ENCODE measurements at places on chromosomes 3 and 15.

GRCh38 chr3:5201536-5201935 is 14.0 kb downstream of the EDEM1 start:
- DNase-seq, result no peak

- DNase-seq, result no peak
These were observed 43.2 kb downstream of the KLHL25 start for GRCh38 chr15:85751291-85752123.

- DNase-seq, result no peak
These were observed 15.6 kb downstream of the SEMA3F start for GRCh38 chr3:50170689-50171088.

GRCh38 chr15:78104566-78105475 is 12.5 kb downstream of the SH2D7 start:
- DNase-seq, result no peak

DNA sequence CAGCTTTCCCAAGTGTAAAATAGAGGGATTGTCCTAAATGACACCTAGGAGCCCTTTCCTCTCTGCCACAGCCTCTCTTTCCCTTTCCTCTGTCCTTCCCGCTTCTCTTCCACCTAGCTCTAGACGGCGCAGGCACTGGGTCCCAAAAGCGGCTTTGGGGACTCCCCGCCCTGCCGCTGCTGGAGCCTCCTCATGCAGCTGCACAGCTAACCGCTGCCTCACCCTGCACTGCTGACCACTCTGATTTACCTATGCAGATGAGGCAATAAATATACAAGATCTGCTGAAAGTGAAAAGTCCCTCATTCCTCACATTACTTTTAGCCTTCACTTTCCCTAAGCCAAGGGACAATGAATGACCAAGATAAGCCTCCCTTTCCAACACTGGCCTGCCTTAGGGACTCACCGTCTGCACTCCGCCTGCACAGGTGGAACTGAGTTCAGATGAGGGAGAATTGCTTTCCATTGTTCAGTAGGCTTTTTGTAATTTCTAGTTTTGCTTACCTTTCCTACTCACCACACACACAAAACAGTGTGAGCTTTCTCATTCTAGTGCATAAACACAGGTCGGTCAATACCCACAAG is 197.5 kb upstream of the BCL6 start:
- no peak for DNase-seq

Data from cortex of kidney (tissue), 1 donor.